LHCN-M2 (cell line): ENCODE measurements at places on chromosomes 11 and 22. TPM values are rescaled to one million over a fixed set of nuclear protein-coding genes. Genes with fewer than 3 reads are reported as not detected.

- DNase-seq = no peak
Observed at GRCh38 chr11:1470681-1471611, 15.6 kb downstream of the MOB2 start.

- DNase-seq = no peak
Observed at GRCh38 chr22:17269224-17269606, 50.0 kb upstream of the ADA2 start.

The GAB4 gene
- not detected in 2 replicates for total RNA-seq

The KRTAP5-9 gene
- total RNA-seq = not detected in 2 replicates

The CRYBB1 gene
- total RNA-seq = not detected in 2 replicates
